ENCODE measurements at places on chromosomes 12 and 14. TPM values are rescaled to one million over a fixed set of nuclear protein-coding genes. Genes with fewer than 3 reads are reported as not detected.

GRCh38 chr14:99254328-99255009 lies 17.5 kb downstream of the BCL11B start:
- H3K27me3 ChIP-seq = no peaks in the 10 kb centered on the region
- H3K4me1 ChIP-seq = peaks cover 96% of the 10 kb centered on the region
- H3K27ac ChIP-seq = peak overlapping the region; percentile 95
- peaks cover 89% of the 10 kb centered on the region for H3K36me3 ChIP-seq
- no peak for DNase-seq

KLRG1 gene
- 4.3 TPM for total RNA-seq

TESPA1 gene
- 84.6 TPM for total RNA-seq

DNA sequence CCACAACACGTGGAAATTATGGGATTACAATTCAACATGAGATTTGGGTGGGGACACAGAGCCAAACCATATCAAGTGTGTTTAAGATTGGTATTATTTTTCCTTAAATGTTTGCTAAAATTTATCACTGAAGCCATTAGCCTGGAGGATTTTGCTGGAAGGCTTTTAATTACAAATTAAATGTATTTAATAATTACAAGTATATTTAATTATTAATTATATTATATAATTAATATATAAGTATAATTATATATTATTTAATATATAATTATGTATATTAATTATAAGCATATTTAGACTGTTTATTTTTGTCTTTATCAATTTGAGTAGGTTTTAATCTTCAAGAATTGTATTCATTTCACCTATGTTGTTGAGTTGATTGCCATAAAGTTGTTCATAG lies 427.4 kb upstream of the FLRT2 start:
- H3K4me3 ChIP-seq = no peak overlapping the region
- no peaks in the 10 kb centered on the region for H3K4me1 ChIP-seq
- H3K27ac ChIP-seq = no peak overlapping the region
- no peak for DNase-seq
- H3K36me3 ChIP-seq = no peaks in the 10 kb centered on the region
- no peaks in the 10 kb centered on the region for H3K27me3 ChIP-seq

DNA sequence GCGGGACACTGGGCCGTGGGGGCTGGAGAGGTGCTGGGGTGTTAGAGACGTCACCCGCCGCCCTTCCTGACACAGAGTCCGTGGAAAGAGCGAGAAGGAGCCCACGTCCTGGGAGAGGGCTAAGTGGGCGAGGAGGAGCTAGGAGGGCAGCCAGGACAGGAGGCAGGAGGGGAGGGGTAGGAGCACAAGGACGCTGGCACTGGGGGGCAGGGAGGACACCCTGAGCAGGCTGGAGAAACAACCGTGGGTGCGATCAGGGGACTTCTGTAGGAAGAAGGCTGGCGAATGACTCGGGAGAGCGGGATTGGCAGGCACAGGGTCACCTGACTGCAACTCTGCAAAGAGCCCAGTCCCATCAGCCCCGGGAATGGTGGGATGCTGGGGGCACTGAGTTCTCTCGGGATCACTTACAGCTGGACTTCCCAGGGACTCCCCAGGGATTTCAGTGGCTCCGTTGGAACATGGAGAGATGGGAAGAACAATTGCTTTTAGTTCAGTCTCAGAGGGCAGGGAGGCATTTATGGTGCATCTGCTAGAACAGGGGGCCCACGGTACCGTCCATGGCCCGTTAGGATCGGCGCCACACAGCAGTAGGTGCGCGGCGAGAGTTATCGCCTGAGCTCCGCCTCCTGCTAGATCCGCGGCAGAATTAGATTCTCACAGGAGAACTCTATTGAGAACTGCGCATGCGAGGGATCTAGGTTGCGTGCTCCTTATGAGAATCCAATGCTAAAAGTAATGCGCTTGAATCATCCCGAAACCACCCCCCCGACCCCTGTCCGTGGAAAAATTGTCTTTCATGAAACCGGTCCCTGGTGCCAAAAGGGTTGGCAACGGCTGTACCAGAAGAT lies 24.3 kb downstream of the UBR7 start:
- no peak overlapping the region for H3K27ac ChIP-seq
- H3K36me3 ChIP-seq = peaks cover 18% of the 10 kb centered on the region
- peak overlapping the region; percentile 22 for H3K4me3 ChIP-seq
- no peak for DNase-seq
- peaks cover 18% of the 10 kb centered on the region for H3K27me3 ChIP-seq
- peaks cover 12% of the 10 kb centered on the region for H3K4me1 ChIP-seq

DNA sequence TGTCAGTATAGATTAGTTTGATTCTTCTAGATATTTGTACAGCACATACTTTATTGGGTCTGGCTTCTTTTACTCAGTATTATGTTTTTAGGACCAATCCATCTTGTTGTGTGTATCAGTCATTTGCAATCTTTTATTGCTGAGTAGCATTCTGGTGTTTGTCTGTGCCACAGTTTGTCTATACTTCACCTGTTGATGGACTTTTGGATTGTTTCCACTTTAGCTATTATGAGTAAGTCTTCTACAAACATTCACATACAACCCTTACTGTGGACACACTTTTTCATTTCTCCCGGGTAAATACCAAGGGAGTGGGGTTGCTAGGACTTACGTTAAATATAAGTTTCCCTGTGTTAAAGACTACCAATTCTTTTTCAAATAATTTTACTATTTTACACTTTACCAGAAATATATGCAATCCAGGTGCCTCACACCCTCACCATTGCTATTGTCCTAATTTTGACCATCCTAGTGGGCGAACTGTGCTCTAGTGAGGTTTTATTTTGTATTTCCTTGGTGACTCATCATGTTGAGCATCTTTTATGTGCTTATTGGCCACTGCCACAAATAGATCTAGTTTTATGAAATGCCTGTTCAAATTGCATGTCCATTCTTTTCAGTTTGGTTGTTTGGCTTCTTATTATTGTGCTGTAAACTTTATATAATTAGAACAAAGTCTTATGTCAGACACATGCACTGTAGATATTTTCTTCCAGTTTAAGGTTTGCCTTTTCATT lies 304.7 kb upstream of the TMTC1 start:
- H3K27me3 ChIP-seq = no peaks in the 10 kb centered on the region
- no peak overlapping the region for H3K27ac ChIP-seq
- H3K4me3 ChIP-seq = no peak overlapping the region
- no peak for DNase-seq

CCDC197 gene
- not detected for total RNA-seq

GRCh38 chr12:31714406-31715271 lies 14.2 kb downstream of the AMN1 start:
- no peaks in the 10 kb centered on the region for H3K27me3 ChIP-seq
- no peak overlapping the region for H3K4me3 ChIP-seq
- H3K36me3 ChIP-seq = peaks cover 24% of the 10 kb centered on the region
- H3K4me1 ChIP-seq = peaks cover 2% of the 10 kb centered on the region
- H3K27ac ChIP-seq = no peak overlapping the region
- DNase-seq = no peak

CLEC7A gene
- not detected for total RNA-seq

GRCh38 chr12:131509701-131510100 lies 201.2 kb upstream of the SFSWAP start:
- H3K4me1 ChIP-seq = peaks cover 24% of the 10 kb centered on the region
- no peak for DNase-seq
- no peaks in the 10 kb centered on the region for H3K36me3 ChIP-seq
- peaks cover 4% of the 10 kb centered on the region for H3K27me3 ChIP-seq

GRCh38 chr12:28237423-28237822 lies 47.2 kb downstream of the CCDC91 start:
- H3K36me3 ChIP-seq = no peaks in the 10 kb centered on the region
- H3K27ac ChIP-seq = no peak overlapping the region
- DNase-seq = no peak
- H3K4me1 ChIP-seq = peaks cover 9% of the 10 kb centered on the region

NRXN3 gene
- total RNA-seq = not detected

DNA sequence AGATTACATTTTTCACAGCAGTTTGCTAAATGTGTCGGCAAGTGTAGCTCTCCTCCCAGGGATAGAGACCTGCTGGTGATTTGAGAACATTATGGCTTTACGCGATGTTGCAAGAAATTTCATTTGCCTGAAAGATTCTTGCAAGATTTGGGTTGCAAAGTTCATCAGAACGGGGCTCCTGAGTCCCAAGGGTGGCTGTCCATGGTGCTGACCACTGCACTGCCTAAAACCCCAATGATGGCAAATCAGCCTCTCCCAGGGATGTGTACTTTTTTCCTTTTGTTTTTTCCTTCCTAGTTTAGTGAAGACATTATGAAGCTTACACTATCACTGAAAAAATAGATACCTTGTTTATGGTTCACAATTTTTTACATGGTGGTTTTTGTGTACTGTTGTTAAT lies 85.4 kb downstream of the WSCD2 start:
- no peak overlapping the region for H3K27ac ChIP-seq
- no peaks in the 10 kb centered on the region for H3K4me1 ChIP-seq
- DNase-seq = peak; percentile 51
- no peaks in the 10 kb centered on the region for H3K36me3 ChIP-seq

DNA sequence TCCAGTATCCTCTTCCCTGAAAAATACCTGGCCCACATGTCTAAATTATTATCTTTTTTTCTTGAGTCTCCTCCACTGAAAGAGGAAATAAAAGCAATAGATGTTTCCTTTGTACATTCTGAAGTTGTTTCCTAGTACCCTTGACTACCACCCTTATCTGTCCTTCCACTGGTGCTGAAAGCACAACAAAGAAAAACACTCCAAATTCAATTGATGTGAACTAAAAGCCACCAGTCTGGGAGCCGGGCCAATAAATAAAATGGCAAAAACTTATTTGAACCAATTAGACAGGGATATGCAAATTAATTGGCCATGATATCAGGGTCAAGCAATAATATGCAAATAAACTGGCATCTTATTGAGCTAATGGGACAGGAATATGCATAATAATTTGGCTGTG lies 330.5 kb downstream of the PAWR start:
- H3K27ac ChIP-seq = no peak overlapping the region
- no peak overlapping the region for H3K4me3 ChIP-seq
- H3K27me3 ChIP-seq = no peaks in the 10 kb centered on the region
- H3K4me1 ChIP-seq = no peaks in the 10 kb centered on the region

LRFN5 gene
- not detected for total RNA-seq

- peaks cover 1% of the 10 kb centered on the region for H3K4me1 ChIP-seq
- no peaks in the 10 kb centered on the region for H3K36me3 ChIP-seq
Observed at GRCh38 chr12:111105294-111105693, 184.9 kb upstream of the MYL2 start.

- H3K36me3 ChIP-seq = no peaks in the 10 kb centered on the region
- no peak for DNase-seq
- H3K4me3 ChIP-seq = no peak overlapping the region
- H3K4me1 ChIP-seq = no peaks in the 10 kb centered on the region
- H3K27ac ChIP-seq = no peak overlapping the region
- H3K27me3 ChIP-seq = peaks cover 3% of the 10 kb centered on the region
Observed at GRCh38 chr12:115943630-115944391, 333.7 kb downstream of the MED13L start.

DNA sequence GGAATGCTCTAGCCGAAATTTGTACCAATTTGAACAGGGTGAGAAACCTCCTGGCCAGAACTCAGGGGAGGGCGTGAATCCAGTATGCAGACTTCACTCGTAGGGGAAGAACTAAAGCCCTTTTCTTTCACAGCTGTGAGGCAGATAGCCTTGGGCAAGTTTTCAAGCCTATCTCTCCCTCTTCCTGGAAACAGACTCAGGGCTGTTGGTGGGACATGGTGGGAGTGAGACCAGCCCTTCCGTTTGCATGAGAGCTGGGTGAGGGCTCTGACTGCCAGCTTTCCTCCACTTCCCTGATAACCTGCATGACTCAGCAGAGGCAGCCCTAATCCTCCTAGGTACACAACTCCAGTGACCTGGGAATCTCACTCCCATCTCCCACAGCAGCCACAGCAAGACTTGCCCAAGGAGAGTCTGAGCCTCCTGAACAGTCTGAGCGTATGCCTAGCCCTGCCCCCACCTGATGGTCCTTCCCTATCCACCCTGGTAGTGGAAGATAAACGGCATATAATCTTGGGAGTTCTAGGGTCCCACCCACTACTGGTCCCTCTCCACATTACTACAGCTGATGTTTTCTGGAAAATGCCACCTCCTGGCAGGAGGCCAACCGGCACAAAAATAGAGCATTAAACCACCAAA lies 170.1 kb upstream of the AMIGO2 start:
- H3K27ac ChIP-seq = no peak overlapping the region
- peaks cover 62% of the 10 kb centered on the region for H3K36me3 ChIP-seq
- DNase-seq = no peak
- no peak overlapping the region for H3K4me3 ChIP-seq
- peaks cover 7% of the 10 kb centered on the region for H3K4me1 ChIP-seq

GRCh38 chr12:57377103-57377840 lies 53.6 kb downstream of the R3HDM2 start:
- no peak overlapping the region for H3K27ac ChIP-seq
- no peak for DNase-seq
- H3K36me3 ChIP-seq = peaks cover 20% of the 10 kb centered on the region
- no peaks in the 10 kb centered on the region for H3K27me3 ChIP-seq

DNA sequence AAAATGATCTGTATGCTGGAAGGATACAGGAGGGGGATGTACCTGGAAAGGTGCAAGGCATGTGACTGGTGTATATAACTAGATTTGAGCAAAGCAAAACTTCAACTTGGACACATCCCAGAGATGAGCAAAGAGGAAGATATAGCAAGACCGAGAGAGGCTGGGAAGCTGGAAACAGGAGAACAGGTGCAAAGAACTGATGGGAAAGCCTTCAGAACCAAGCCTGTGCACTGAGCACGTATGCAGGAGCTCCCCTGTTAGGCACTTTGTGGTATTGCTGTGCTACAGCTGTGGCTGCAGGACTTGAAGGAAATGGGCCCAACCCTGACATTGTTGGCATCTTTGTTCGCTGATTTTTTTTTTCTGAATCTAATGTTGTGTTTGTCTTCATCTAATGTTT lies 120.7 kb upstream of the PWP1 start:
- H3K27ac ChIP-seq = no peak overlapping the region
- H3K4me3 ChIP-seq = no peak overlapping the region

PPP1R1A gene
- total RNA-seq = not detected

GRCh38 chr14:102949801-102950451 lies 27.5 kb downstream of the AMN start:
- H3K27me3 ChIP-seq = no peaks in the 10 kb centered on the region
- H3K36me3 ChIP-seq = no peaks in the 10 kb centered on the region
- no peak for DNase-seq
- peaks cover 31% of the 10 kb centered on the region for H3K4me1 ChIP-seq
- H3K27ac ChIP-seq = peak overlapping the region; percentile 58

ZNF605 gene
- 9.9 TPM for total RNA-seq

GRCh38 chr14:51202914-51203665 lies 37.0 kb upstream of the TMX1 start:
- no peak overlapping the region for H3K4me3 ChIP-seq
- no peak overlapping the region for H3K27ac ChIP-seq

ZNF740 gene
- total RNA-seq = 31.4 TPM
